ENCODE measurements at places on chromosomes 6 and 20.
A peak's percentile ranks its signal among the peaks of the same experiment; 100 is the strongest.

GRCh38 chr6:27144740-27145079 lies 102.8 kb upstream of the PRSS16 start:
- peaks cover 9% of the 10 kb centered on the region for H3K4me1 ChIP-seq
- no peaks in the 10 kb centered on the region for H3K27me3 ChIP-seq
- H3K4me3 ChIP-seq, result peak overlapping the region; percentile 78
- DNase-seq, result no peak

- no peak for DNase-seq
- no peaks in the 10 kb centered on the region for H3K36me3 ChIP-seq
- H3K27ac ChIP-seq, result no peak overlapping the region
- no peaks in the 10 kb centered on the region for H3K4me1 ChIP-seq
- no peaks in the 10 kb centered on the region for H3K27me3 ChIP-seq
- no peak overlapping the region for H3K4me3 ChIP-seq
Measured at GRCh38 chr6:23905133-23905815, 220.7 kb upstream of the NRSN1 start.

DNA sequence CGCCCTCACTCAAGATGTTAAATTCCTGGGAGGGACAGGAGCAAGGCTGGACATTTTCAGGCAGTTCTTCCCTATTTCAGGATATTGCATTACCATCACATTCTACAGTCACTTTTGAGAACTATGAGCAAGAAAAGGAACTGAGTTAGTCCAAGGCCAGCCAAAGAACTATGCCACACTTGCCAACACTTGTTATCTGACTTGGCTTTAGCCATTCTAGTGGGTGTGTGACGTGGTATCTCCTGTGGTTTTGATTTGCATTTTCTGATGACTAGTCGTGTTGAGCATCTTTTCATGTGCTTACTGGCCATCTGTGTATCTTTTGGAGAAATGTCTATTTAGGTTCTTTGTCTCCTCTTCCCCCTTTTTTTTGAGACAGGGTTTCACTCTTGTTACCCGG lies 12.0 kb downstream of the XRN2 start:
- no peak for DNase-seq
- H3K27me3 ChIP-seq, result no peaks in the 10 kb centered on the region
- H3K4me1 ChIP-seq, result peaks cover 18% of the 10 kb centered on the region
- H3K4me3 ChIP-seq, result no peak overlapping the region
- no peak overlapping the region for H3K27ac ChIP-seq

DNA sequence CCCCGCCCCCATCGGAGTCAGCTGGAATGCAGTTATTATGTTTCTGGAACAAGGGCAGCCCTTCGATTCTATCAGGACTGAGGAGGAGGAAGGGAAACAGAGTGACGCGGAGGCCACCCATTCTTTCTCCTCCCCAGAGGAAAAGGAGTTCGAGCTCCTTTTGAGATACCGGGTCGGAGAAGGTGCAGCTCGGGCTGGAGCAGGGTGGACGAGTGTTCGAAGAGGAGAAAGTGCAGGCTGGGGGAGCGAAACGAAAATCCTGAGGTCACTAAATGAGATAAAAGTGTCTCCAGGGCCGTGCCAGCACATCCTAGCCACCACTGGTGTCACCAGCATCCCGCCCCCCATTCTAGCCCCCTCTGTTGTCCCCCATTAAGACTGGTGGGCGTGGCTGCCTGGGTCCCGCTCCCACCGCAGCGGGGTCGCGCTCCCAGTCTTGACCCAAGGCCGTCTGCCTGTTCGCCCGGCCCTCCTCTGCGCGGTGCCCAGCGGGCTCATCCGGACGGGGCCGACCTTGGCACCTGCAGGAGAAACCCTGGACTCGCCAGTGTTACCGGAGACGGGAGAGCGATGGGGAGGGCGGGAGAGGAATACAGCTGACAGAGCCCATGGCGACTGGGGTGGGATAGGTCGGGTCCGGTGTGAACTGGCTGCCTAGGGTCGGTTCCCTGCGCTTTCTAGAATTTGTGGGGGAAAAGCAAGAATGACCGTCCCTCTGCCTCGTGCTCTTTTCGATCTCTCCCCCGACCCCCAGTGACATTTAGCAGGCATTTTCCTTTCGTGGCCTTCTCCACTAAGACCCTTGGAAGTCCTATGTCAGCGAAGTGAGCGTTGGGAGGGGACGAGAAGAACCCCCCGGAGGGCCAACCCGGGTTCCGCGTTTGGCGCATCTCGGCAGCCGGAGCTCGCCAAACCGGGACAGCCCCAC lies 16.2 kb downstream of the FOXA2 start:
- no peaks in the 10 kb centered on the region for H3K4me1 ChIP-seq
- no peak overlapping the region for H3K4me3 ChIP-seq
- H3K36me3 ChIP-seq, result no peaks in the 10 kb centered on the region
- no peak overlapping the region for H3K27ac ChIP-seq
- peaks cover 90% of the 10 kb centered on the region for H3K27me3 ChIP-seq

DNA sequence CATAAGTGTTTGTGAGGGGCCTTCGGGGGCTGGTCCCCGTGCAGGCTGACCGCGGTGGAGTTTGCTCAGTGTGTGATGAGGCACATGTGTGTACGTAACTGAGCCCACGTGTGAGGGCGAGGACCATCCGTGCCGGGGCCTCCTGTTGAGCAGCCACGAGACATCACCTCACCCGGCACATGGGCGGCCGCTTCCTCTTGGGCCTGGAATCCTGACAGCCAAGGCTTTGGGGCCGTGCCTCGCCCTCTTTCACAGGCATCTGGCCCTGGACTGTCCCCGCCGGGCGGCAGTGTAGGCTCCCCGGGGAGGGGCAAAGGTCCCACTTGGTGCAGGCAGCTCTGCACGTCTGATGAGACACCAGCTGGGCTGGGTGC lies 202.3 kb downstream of the DLL1 start:
- H3K27me3 ChIP-seq, result no peaks in the 10 kb centered on the region
- no peaks in the 10 kb centered on the region for H3K4me1 ChIP-seq
- peak; percentile 61 for DNase-seq
- H3K27ac ChIP-seq, result no peak overlapping the region
- H3K36me3 ChIP-seq, result no peaks in the 10 kb centered on the region

- H3K4me1 ChIP-seq, result no peaks in the 10 kb centered on the region
- no peaks in the 10 kb centered on the region for H3K36me3 ChIP-seq
- H3K27me3 ChIP-seq, result no peaks in the 10 kb centered on the region
- no peak overlapping the region for H3K27ac ChIP-seq
Measured at GRCh38 chr6:37426945-37427510, 6.0 kb upstream of the CMTR1 start.

DNA sequence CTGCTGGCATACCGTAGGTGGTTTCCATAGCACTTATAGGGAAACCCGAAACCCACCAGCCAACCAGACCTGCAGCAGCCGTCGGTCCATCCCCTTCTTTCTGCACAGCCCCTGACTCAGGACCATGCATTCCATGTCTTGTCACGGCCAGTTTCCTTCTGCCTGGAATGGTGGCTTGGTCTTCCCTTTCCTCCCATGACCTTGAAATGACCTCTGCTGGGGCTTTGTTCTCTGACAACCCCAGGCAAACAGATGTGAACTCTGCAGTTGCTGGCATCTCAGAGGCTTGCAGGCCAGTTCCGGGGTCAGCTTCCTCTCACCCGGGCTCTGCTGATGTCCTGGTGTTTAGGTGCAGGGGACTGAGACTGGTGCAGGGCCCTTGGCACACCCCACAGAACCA lies 250.8 kb downstream of the SMOC2 start:
- H3K27ac ChIP-seq, result no peak overlapping the region
- DNase-seq, result no peak
- H3K27me3 ChIP-seq, result no peaks in the 10 kb centered on the region
- no peaks in the 10 kb centered on the region for H3K4me1 ChIP-seq
- no peak overlapping the region for H3K4me3 ChIP-seq

DNA sequence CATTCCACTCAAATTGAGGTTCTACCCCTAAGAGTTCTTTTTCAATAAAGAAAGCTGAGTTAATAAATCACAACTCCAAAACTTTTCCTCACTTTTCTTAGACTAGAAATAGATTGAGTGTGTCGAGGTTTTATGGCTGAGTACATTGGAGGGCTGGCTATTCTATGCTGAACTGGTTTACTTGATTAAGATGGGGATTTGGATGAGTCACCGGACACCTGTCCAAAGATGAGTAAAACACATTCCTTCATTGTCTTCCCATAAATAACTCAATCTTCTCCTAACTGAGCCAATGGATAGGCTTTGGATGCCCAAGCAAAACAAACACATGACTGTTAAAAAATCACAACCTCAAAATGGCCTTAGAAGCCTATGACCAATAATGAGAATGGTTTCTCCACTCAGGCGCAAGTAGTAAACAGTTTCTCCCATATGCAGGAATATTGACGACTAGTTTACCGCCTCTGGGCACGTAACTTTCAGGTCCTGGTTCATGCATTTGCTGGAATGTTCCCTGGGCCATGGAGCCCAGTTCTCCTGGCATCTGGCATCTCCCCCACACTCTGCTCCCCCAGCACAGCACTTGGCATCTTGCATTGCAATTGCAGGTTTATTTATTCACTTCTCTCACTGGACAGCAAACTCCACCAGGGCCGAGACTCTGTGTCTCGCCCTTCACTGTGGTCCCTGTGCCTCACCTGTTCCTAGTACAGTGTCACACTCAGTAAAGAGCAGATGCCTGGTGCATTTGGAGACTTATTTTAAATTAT lies 43.9 kb downstream of the BCAS1 start:
- H3K27ac ChIP-seq, result no peak overlapping the region
- H3K4me3 ChIP-seq, result no peak overlapping the region
- H3K27me3 ChIP-seq, result peaks cover 6% of the 10 kb centered on the region
- no peaks in the 10 kb centered on the region for H3K36me3 ChIP-seq
- DNase-seq, result no peak

GRCh38 chr6:168413018-168413720 lies 27.8 kb upstream of the SMOC2 start:
- H3K36me3 ChIP-seq, result no peaks in the 10 kb centered on the region
- no peaks in the 10 kb centered on the region for H3K27me3 ChIP-seq
- peaks cover 23% of the 10 kb centered on the region for H3K4me1 ChIP-seq
- H3K4me3 ChIP-seq, result no peak overlapping the region
- no peak for DNase-seq

DNA sequence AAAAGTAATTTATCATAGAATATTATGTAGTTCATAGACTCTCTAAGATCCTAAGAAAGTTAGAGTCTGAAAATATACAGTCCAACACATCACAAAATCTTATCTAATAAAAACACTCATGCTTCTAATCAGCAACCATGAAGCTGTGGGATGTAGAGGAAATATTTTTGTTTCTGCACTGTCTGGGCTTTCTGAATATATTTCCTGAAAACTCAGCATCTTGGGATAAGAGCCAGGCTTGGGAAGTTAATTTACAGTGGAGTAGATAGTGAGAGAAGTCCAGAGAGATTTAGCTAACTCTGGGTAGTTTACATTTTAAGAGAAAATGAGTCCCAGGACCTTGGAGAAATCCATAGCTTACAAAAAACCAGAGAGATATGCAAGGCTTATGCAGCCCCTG lies 150.4 kb upstream of the BMP5 start:
- H3K4me3 ChIP-seq, result no peak overlapping the region
- no peaks in the 10 kb centered on the region for H3K27me3 ChIP-seq

GRCh38 chr20:63835021-63835858 lies 4.2 kb upstream of the ZBTB46 start:
- no peaks in the 10 kb centered on the region for H3K36me3 ChIP-seq
- H3K27ac ChIP-seq, result peak overlapping the region; percentile 55
- H3K4me3 ChIP-seq, result no peak overlapping the region
- peaks cover 9% of the 10 kb centered on the region for H3K27me3 ChIP-seq
- peaks cover 27% of the 10 kb centered on the region for H3K4me1 ChIP-seq
- peak; percentile 93 for DNase-seq

DNA sequence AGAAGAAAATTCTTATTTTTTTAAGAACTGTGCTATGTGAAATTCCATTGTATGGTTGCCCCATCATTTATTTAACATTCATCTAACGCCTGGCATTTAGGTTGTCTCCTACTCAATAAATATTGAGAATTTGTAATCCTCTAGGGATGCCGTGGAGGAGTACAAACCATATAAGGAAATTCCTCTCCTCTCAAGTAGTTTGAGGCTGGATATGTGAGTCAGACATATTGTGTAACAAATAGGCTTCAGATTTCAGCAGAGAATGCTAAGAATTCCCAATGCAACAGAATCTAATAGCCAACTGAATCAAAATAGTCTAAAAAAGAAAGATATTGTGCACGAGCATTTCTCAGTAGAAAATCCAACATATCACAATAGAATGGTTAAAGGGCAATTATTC lies 174.7 kb downstream of the OTOR start:
- no peaks in the 10 kb centered on the region for H3K27me3 ChIP-seq
- DNase-seq, result no peak
- H3K36me3 ChIP-seq, result no peaks in the 10 kb centered on the region
- peak overlapping the region; percentile 76 for H3K27ac ChIP-seq
- no peak overlapping the region for H3K4me3 ChIP-seq
- H3K4me1 ChIP-seq, result no peaks in the 10 kb centered on the region

- no peak overlapping the region for H3K4me3 ChIP-seq
- DNase-seq, result no peak
- no peaks in the 10 kb centered on the region for H3K36me3 ChIP-seq
- no peaks in the 10 kb centered on the region for H3K4me1 ChIP-seq
- H3K27me3 ChIP-seq, result no peaks in the 10 kb centered on the region
Measured at GRCh38 chr6:147904416-147904815, 395.9 kb downstream of the SAMD5 start.

GRCh38 chr6:5007531-5007930 lies 3.7 kb upstream of the RPP40 start:
- H3K4me1 ChIP-seq, result peaks cover 4% of the 10 kb centered on the region
- H3K4me3 ChIP-seq, result no peak overlapping the region
- H3K36me3 ChIP-seq, result no peaks in the 10 kb centered on the region

- H3K4me3 ChIP-seq, result no peak overlapping the region
- H3K27me3 ChIP-seq, result no peaks in the 10 kb centered on the region
- DNase-seq, result no peak
- no peak overlapping the region for H3K27ac ChIP-seq
- no peaks in the 10 kb centered on the region for H3K4me1 ChIP-seq
Measured at GRCh38 chr6:14272737-14273085, 155.1 kb downstream of the CD83 start.

DNA sequence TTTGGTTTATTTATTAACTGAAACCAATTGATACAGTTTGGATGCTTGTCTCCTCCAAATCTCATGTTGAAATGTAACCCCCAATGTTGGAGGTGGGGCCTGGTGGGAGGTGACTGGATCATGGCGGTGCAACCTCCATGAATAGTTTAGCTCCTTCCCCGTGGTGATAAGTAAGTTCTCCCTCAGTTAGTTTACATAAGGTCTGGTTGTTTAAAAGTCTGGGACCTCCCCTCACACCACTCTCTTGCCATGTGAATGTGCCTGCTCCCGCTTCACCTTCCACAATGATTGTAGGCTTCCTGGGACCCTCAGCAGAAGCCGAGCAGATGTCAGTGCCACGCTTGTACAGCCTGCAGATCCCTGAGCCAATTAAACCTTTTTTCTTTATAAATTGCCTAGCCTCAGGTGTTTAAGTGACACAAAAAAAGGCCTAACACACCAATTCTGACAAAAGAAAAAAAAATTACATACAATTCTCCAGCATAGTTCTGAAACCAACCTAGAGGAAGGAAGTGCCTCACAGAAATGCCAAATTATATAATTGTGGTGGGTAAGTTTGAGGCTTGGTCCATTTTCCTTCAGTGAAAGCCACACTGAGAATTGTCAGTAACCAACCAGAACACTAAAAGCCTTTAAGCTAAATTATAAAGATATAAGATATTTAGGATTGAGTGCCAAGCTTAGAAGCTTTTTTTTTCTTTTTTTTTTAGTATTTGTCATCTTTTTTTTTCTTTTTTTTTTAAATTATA lies 15.0 kb downstream of the MAP7 start:
- no peaks in the 10 kb centered on the region for H3K36me3 ChIP-seq
- no peak overlapping the region for H3K27ac ChIP-seq
- H3K27me3 ChIP-seq, result no peaks in the 10 kb centered on the region
- no peak overlapping the region for H3K4me3 ChIP-seq
- H3K4me1 ChIP-seq, result no peaks in the 10 kb centered on the region
